Kidney capillary endothelial cell (primary cell): ENCODE measurements at places on chromosomes 12 and 14.

- no peak for DNase-seq
Observed at GRCh38 chr12:116665666-116666304, 72.1 kb downstream of the SPRING1 start.

- DNase-seq: peak; percentile 2
Observed at GRCh38 chr12:3928538-3929184, 55.5 kb upstream of the PARP11 start.

- no peak for DNase-seq
Observed at GRCh38 chr12:44875417-44875953, 630 bp downstream of the NELL2 start.

DNA sequence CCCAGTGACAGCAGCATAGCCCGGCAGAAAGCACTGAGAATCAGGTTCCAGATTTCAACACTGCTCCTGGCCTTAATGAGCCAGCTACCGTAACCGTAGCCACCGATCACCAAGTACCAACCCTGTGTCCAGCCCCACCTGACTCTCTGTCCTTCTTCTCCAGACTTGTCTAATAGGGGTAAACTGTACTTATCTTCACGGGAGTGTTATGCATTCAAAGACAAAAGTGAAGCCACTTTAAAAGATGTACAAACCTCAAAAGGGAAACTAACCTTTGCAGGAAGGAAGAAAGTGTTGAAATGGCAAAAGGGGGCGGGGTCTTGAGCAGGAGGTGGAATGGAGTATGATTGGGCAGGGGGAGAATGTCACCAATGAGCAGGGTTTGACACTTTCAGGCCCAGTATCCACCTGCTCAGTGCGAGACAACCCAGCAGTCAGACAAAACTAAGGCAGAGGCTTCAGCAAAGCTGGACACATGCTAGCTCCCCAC, 226.1 kb downstream of the CHST11 start:
- DNase-seq: no peak

DNA sequence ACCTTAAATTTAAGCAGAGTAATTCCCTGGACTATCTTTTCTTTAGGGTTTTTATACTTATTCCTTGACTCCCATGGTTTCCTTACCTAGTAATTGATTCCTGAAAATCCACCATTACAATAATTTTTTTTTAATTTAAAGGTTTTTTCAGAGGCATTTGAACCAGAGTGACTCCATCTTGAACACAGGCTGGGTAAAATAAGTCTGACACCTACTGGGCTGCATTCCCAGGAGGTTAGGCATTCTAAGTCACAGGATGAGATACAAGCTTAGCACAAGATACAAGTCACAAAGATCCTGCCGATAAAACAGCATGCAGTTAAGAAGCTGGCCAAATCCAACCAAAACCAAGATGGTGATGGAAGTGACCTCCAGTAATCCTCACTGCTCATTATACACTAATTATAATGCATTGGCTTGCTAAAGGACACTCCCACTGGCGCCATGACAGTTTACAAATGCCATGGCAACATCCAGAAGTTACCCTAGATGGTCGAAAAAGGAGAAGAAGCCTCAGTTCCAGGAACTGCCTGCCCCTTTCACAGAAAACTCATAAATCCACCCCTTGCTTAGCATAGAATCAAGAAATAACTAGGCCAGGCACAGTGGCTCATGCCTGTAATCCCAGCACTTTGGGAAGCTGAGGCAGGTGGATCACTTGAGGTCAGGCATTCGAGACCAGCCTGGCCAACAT, 53.6 kb downstream of the SLC25A21 start:
- DNase-seq: no peak

- DNase-seq: no peak
Observed at GRCh38 chr12:11070999-11071398, 8.9 kb upstream of the TAS2R46 start.

DNA sequence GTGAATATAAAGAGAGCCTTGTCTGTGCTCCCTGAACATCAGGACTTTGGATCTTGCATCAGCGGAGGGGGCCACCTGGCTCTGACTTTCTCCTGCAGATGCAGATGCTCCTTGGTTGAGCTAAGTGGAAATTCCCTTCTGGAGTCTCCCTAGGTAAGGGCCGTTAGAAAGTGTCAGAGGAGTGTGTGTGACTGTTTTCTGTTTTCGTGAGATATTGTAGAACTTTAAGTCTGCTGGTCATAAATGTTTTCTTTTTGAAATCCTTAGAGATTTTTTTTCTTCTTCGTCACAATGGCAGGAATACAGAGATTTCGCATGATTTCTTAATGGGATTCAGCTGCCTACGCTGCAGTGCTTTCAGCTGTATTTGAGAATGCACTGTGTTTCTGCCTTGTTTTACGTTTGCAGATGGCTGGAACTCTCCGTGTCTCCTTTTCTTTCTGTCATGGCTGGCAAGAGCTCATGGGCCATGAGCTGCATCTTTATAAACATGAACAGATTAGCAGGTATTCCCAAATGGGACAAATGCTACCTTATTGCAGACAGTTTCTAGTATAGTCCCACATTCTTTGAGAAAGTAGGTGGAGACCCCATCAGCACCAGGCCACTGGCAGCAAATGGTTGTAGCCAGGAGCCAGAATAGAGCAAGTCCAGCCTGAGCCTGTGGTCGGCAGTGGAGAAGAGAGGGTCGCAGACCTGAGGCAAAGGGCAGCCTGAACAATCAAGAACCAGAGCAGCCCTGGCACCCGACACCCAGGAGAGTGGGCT, 76.2 kb upstream of the FRMD6 start:
- no peak for DNase-seq
